ENCODE measurements at places on chromosomes 4 and X.

GRCh38 chr4:152100379-152101201, 339.8 kb upstream of the GATB start:
- no peak for DNase-seq

- no peak for DNase-seq
Observed at GRCh38 chrX:124354648-124355047, 8.3 kb downstream of the SH2D1A start.

DNA sequence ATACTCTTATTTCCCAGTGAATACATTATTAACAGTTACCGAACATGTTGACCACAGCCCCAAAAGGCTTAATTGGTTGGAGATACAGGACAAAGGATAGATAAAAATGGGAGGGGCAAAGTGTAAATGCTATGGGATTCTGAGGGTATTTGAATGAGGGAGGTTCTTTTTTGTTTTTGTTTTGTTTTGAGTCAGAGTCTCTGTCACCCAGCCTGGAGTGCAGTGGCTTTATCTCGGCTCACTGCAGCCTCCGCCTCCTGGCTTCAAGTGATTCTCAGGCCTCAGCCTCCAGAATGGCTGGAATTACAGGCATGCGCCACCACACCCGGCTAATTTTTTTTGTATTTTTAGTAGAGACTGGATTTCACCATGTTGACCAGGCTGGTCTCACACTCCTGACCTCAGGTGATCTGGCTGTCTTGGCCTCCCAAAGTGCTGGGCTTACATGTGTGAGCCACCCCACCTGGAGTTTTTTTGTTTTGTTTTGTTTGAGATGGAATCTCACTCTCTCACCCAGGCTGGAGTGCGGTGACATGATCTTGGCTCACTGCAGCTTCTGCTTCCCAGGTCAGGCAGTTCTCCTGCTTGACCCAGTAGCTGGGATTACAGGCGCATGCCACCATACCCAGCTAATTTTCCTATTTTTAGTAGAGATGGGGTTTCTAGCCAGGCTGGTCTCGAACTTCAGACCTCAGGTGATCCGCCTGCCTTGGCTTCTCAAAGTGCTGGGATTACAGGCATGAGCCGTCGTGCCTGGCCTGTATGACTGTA, 9.0 kb downstream of the UBE2K start:
- DNase-seq, result no peak

GRCh38 chr4:144580430-144580829, 65.5 kb upstream of the HHIP start:
- no peak for DNase-seq

DNA sequence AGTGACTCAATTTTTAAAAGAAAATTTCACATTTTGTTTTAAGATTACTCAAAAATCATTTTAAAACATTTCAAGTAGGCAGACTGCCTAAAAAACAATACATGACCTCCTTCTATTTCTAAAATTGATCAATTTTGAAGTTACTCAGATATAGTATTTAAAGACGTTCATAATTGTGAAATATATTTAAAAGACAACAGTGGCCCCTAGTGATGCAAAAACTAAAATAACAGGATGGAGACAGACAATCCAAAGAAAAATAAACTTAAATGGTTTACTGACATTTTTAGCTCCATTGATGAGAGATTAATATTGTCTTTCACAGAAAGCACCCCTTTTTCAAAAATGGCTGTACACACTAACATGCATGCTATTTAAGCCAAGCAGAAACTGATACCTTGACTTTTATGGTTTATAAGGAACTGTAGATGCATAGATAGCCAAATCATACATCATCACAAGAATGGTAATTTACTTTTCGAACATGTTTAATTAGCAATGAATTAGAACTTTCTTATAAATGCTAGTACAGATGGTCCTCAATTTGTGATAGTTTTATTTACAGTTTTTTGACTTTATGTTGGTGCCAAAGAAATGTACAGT, 69.8 kb upstream of the FAT4 start:
- peak; percentile 60 for DNase-seq

DNA sequence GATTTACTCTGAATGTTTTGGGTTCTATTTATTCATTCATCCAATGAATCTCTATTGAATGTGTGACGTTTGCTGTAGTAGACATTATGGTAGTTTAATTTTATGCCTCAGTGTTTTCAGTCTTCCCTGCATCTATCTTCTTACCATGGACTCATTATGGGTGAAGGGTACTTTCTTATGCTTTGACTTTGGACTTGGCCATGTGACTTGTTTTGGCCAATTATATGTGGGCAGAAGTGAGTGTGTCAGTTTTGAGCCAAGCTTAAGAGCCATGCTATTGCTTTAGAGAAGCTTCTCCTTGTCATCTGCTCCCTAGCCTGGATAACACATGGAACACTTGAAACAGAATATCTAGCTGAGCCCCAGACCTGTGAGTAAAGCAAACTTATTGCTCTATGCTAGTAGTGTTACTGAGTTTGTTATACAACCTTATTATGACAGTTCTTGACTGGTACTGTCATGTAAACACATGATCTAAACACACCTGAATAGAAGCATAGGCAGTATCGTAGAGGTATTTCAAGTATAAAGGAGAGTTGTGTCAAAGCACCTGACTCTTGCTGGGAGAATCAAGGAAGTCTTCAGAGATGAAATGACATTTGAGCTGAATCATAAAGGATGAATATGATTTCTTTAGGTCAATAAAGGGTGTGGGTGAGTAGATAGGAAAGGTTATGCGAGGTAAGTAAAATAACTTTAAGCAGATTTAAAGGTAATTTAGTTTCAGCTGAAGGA, 128.4 kb downstream of the NAA11 start:
- DNase-seq, result no peak

- DNase-seq, result peak; percentile 82
Observed at GRCh38 chrX:1581132-1581531, 10.3 kb upstream of the AKAP17A start.

DNA sequence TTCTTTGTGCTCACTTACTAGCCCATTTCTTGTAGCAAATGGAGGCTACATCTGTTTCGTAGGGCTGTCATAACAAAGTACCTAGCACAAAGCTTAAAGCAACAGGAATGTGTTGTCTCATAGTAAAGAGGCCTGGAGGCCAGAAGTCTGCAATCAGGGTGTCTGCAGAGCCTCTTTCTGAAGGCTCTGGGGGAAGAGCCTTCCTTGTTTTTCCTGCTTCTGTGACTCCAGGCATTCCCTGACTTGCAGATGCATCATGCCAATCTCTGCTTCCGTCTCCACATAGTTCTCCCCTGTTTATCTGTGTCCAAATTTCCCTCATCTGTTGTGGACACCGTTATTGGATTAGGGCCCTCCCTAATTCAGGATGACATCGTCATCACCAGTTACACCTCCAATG, 67.1 kb downstream of the SHROOM2 start:
- no peak for DNase-seq

GRCh38 chr4:154507156-154507555, 15.6 kb upstream of the DCHS2 start:
- DNase-seq, result no peak

- DNase-seq, result no peak
Observed at GRCh38 chrX:55777596-55777995, 60.0 kb downstream of the RRAGB start.

DNA sequence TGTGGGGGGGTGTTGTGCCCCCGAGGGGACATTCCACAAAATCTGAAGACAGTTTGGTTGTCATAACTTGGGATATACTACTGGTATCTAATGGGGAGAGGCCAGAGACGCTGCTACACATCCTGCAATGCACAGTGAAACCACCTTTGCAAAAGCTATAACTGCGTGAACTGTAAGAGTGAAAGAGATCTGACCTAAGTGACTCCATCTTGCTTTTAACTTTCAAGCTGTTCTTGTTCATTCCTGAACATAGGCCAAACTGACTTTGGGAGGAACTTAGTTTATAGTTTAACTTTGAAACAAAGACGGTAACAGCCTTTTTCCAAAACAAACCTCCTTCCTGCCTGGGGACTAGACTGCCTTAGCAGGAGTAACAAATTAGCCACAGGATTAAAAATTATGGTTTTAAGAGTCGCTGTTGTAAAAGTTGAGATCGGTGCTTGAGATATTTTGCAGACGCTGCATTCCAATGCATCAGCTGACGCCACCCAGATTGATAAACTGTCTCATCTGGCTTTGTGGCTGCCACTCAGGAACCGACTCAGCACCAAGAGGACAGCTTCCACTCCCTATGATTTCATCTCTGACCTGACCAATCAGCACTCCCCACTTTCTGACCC, 70.9 kb downstream of the ATXN3L start:
- DNase-seq, result peak; percentile 9

DNA sequence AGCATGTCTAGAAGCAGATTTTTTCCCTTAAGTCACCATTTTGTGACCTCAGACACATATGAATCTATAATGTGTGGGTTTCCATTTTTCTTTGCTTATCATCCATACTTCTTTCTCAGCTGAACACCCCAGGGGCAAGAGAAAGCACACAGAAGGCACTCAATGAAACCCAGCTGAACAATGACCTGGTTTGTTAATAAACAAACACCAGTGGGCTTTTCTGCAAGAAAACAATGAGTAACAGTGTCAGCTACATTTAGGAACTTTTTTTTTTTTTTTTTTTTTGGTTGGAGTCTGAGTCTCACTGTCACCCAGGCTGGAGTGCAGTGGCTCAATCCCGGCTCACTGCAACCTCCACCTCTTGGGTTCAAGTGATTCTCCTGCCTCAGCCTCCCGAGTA, 40.7 kb upstream of the KLF3 start:
- no peak for DNase-seq

- no peak for DNase-seq
Observed at GRCh38 chr4:101264993-101265815, 82.1 kb downstream of the PPP3CA start.

DNA sequence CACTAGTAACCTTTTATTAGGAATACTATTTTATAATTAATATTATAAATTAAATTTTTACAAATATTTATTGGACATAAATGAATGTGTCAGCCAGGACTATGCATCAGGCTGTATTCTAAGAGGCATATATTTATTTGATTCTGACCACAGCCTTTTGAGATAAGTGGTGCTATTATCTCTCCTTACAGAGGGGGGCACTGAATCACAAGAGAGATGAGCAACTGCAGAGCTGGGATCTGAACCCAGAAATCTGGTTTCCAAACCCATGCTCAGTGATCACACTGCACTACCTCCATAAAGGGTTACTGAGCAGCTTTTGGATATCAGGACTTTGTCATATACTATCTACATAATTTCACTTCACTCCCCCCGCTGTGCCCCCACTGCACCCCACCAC, 322.0 kb downstream of the TMA16 start:
- DNase-seq, result no peak

GRCh38 chr4:4693258-4693657, 151.4 kb upstream of the STX18 start:
- no peak for DNase-seq

DNA sequence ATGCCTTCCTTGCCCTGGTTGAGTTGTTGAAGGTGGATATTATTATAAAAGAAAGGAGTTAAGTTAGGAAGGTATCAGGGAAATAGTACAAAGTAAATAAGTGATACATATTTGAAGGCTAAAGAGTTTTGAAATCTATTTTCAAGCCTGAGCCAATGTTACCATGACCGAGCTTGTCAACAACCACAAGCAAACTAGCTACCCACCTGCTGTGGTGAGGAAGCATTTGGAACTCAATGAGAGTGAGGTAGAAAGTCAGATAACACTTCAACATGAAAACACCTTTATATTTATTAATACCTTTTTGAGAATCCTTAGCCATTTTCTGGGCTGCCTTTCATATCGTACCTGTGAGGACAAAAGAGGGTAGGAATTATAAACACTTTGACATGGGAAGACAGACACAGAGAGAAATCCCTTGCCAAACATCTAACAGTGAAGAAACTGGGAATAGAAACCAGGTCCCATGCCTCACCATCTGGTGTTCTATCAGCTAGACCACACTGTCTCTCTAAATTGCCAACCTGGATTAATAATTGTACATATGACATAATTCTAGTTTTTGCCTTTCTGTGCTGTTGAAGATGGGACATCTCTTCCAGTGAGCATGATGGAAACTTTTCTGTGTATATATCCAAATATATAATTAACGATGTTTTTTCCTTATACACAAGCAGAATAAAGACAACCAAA, 606.4 kb upstream of the NR3C2 start:
- no peak for DNase-seq

DNA sequence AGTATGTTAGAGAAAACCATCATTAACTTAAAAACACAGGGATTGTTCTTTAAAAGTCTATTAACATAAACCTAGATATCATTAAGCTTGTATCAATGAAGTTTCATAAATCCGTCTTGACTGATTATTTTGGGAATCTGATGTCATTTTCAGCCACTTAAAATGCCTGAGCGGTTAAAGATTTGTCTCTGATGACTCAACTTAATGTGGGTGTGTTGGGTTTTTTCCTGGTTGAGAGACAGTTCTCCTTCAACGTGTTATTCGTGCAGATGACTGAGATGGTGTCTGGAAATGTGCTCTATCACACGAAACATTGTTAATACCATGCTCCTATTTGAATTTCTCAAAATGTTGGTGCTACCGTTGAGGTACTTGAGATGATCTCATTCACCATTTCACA, 227.3 kb upstream of the TENM3 start:
- no peak for DNase-seq

GRCh38 chr4:4672402-4672801, 130.6 kb upstream of the STX18 start:
- DNase-seq, result no peak

- DNase-seq, result no peak
Observed at GRCh38 chr4:93061826-93062225, 758.1 kb downstream of the GRID2 start.

GRCh38 chr4:182215148-182215547, 28.1 kb upstream of the TENM3 start:
- no peak for DNase-seq

GRCh38 chr4:163591614-163592020, 97.1 kb downstream of the TMA16 start:
- no peak for DNase-seq

- DNase-seq, result peak; percentile 30
Observed at GRCh38 chrX:115363372-115363771, 73.9 kb downstream of the LUZP4 start.

DNA sequence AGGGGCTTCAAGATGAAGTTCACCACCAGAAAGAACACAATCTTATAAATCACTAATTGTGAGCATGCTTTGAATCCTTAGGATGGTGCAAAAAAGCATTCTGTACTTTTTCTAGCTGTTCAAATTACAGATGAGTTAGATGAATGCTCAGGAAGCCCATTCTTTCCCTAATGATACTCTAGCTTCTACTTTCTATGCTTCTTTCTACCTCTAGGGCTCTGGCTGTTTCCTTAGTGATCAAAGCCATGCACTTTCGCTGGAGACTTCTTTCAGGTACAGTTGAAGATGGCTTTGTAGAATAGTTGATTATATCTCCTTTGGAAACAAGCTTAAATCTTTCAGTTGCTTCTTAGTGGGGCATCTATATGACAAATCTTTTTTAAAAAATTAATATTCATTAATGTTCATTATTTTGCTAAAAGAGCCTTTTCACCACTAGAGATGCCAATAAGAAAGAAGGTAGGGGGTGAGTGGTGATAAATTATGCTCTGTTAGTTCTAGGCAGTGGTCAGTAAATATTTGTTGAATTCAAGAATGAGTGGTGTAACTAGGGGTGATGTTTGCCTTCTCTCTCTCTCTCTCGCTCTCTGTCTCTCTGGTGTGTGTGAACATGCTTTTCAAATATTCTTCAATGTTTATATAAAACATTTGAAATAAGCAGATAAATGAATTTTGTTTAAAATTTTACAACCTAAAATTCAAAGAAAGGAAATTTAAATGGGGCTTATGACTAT, 169.4 kb downstream of the GLUD2 start:
- DNase-seq, result no peak

All from eye (tissue), 1 donor.